Mesendoderm (in vitro differentiated cells): ENCODE measurements at places on chromosomes 12 and 14.

- no peak for DNase-seq
These were observed 44.7 kb upstream of the FBRSL1 start for GRCh38 chr12:132444957-132445883.

GRCh38 chr12:124501827-124502226, 65.6 kb downstream of the NCOR2 start:
- DNase-seq: no peak

DNA sequence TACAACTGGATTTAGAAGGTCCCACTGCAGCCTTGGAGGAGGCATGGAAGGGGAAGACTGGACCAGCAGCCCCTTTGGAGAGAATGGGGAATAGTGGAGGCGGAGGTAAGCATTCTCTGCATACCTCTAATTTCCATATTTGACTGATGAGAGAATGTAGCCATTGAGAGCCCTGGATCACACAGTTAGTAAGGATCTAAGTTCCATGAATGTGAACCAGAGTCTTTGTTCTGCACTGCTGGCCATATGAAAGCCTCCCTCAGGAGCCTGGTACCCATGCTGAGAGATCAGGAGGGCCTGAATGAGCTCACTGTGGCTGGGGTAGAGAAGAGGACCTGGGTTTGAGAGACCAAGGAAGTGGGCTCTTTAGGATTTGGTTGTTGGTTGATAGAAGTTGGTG, 192.1 kb downstream of the TMEM132C start:
- DNase-seq: peak; percentile 69

GRCh38 chr14:105420974-105421674, 1.5 kb downstream of the MTA1 start:
- no peak for DNase-seq

DNA sequence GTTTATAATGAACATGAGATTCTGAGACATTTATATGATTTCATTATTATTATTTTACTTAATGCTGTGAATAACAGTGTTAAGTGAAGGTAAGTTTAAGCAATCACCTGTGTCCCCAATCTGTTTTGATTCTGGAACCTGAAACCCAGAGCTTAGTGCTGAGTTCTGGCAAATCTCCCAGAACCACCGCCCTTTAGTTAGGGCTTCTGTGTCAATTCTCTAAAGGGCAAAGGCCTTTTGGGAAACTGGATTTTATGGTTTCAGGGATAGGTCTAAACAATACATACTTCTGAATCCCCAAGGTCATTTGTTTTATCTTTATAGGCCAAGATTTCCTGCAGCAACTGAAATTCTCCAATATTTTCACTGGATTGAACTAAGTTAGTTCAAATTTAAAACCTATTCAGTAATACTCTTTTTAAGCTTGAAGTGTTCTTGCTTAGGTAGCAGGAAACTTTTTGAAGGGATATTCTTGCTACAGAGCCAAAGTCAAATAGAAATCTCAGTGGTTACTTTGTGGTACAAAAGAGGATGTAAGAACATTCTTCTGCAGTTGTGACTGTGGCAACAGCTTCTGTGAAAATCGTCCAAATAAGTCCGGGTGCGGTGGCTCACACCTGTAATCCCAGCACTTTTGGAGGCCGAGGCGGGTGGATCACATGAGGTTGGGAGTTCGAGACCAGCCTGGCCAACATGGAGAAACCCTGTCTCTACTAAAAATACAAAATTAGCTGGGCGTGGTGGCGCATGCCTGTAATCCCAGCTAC, 10.0 kb upstream of the PKP2 start:
- DNase-seq: no peak
